ENCODE measurements at places on chromosomes 16 and 17.

GRCh38 chr17:15085890-15086677, 179.0 kb downstream of the PMP22 start:
- DNase-seq, result no peak

- DNase-seq, result no peak
Measured at GRCh38 chr16:88497561-88498462, 44.7 kb downstream of the ZFPM1 start.

- DNase-seq, result no peak
Measured at GRCh38 chr17:27496971-27497370, 40.7 kb downstream of the KSR1 start.

- DNase-seq, result no peak
Measured at GRCh38 chr16:86579268-86580062, 1.1 kb downstream of the FOXL1 start.

DNA sequence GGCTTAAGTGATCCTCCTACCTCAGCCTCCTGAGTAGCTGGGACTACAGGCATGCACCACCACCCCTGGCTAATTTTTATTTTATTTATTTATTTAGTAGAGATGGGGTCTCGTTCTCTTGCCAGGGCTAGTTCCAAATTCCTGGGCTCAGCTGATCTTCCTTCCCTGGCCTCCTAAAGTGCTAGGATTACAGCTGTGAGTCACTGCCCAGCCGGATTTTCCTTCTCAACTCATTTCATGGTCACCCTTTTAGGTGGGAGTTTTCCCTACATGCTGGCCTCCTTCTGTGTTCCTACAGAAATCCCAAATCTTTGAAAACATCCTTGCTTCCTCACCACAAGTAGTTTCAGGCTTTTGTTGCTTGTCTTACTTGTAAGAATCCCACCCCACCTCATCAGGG, 102.1 kb upstream of the SIAH1 start:
- no peak for DNase-seq

- DNase-seq, result no peak
Measured at GRCh38 chr16:87335625-87336433, 18.6 kb upstream of the C16orf95 start.

GRCh38 chr17:9072696-9073339, 51.5 kb downstream of the NTN1 start:
- DNase-seq, result no peak

DNA sequence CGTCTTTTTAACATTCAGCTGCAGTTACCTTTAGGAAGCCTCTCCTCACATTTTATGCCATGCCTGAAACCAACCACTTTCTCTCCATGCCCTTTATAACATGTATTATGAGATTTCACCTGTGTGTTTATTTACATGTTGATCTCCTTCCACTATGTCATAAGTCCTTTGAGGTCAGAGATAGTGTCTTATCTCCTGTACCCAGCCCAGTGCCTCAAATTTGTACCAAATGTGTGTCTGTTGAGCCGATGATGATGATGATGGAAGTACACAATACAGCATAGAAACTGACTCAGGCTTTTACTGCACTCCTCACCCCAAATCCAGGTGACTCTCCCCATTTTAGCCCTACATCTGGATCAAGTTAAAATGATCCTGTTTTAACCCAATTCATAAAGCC, 179.5 kb upstream of the CACNG5 start:
- no peak for DNase-seq

DNA sequence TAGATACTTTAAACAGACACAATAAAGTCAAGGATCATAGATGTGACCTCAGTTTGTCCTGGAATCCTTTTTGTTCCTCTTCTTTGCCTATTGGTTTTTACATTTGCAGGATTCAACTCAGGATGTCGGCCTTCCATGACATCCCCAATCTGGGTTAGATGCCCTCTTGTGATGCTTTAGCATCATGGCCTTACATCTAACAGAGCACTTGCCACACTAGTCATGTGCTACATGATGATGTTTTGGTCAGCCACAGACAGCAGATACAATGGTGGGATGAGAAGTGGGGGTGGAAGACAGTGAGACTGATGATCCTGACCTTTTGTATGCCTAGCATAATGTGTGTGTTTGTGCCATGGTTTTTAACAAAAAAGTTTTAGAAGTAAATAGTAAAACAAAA, 1.8 kb upstream of the SYNRG start:
- no peak for DNase-seq

DNA sequence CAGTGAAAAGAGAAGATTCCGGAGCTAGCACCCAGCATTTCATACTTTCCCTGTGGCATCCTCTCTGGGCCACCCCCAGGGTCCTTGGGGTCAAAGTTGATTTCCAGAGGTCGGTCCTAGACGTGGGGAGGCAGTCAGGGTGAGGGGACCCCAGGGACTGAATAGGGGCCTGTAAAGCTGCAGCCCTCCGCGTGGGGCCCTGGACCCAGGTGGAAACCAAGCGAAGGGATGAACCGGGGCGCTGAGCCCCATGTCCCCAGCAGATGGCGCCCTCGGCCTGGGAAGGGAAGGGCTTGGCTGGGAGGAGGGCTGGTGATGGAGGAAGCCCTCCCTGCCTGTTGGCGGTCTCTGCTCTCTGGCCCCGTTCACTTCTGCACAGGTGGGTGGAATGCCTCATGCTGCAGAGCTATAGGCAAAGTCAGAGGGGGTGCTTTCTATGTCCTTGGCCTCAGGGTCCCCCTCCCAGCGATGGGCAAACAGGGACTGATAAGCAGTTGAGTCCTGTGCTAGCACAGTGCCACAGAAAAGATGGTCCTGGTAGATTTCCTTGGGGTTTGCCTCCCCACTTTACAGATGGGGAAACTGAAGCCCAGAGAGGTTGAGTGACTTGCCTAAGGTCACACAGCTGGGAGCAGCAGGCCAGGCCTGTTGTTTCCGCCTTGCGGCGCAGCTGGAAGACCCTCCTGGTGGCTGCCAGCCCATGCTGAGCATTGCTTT, 163.4 kb upstream of the CIBAR2 start:
- peak; percentile 23 for DNase-seq

DNA sequence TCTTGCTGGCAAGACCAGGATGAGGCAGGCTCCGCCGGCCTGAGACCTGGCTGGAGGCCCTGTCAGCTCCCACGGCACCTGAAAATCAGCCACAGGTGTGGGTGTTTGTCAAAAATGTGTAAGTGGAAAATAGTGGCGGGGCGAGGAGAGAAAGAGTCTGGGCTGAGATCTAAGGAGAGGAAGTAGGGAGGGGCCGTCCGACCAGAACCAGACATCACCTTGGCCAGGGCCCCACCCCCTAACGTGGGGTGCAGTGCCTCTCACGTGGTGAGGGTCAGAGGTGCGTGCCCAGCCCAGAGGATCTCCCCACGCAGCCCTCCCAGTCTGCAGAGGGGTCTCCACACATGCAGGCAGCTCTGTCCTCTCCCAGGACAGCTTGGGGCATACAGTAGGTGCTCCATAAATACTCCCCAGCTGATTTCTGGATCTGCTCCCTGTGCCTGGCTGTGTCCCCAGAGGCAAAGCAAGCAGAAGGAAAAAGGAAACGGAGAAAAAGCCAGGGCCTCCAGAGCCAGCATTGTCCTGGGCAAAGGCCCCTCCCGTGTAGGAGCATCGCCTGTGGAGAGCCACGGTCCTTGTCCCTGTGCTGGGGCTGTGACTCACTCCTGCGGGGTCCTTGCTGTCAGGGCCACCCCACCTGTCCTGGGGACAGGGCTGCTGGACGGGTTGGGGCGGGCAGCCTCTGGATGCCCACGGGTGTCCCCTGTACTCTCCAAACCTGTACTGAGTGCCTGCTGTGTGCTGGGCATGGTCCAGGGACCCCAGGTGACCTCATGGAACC, 16.7 kb downstream of the ZFPM1 start:
- no peak for DNase-seq

DNA sequence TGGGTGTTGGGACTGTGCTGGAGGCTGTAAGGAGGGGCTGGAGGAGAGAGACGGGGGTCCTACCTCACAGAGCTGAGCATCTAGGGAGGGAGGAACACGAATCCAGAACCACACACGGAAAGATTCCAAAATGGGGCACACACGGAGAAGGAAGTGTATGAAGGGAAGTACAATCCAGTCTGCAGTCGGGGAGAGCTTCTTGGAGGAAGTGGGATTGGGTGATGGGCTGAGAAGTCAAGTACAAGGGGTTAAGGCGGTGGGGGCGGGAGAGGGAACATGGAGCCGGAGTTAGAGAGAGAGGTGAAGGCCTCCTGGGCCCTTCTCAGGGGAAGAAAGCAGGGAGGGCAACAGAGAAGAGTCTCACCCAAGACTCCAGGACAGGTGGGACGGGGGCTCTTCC, 107.5 kb upstream of the CREBBP start:
- DNase-seq, result no peak

DNA sequence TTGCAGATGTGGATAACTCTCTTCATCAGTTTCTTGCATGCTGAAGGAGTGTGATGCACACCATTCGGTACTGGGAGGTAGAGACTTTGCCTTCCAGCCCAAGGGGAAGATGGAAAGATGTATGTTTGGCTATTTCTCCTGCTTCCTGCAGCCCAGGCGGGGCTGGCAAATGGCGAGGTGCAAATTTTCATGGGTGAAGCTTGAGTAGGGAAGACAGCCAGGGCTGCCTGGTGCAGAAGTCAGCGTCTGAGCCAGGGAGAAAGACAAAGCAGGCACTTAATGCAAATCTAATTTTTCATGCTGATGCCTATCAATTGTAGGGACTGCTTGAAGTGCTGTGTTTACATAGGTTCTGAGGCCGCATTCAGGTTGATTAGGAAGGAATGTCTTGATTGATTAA, 384.7 kb upstream of the EEF2KMT start:
- DNase-seq, result no peak

GRCh38 chr17:73955616-73956015, 247.9 kb upstream of the RPL38 start:
- DNase-seq, result no peak

- no peak for DNase-seq
Measured at GRCh38 chr17:6138761-6139446, 68.7 kb downstream of the WSCD1 start.

DNA sequence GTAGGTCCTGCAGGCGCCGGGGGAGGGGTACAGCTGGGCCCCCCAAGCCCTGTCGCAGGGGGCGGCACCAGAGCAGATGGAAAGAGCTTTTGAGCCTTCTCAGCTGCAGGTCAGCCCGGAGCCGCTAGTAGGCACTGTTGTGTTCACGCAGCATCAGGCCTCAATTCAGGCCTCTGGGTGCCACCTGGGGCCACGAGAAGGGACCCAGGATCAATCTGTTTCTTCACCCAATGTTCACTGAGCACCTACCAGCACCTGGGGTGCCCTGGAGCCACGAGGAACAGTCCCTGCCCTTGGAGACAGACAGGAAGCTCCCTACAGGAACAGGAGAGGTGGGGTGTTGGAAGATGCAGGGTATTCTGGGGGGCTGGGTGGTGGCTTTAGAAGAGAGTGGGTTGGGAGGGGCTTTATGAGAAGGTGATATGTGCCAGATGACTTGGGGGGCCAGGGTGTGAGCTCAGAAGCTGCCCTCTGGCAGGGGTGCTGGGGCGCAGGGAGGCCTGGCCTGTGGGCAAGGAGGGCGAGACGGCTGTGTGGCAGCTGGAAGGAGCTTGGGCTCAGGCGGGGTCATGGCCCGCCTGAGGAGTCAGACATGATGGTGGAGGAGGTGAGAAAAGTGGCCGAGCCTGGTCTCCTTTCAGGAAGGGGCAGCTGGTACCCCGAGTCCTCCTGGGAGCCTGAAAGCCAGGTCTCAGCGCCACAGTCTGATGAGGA, 121.9 kb upstream of the GSE1 start:
- DNase-seq, result no peak

DNA sequence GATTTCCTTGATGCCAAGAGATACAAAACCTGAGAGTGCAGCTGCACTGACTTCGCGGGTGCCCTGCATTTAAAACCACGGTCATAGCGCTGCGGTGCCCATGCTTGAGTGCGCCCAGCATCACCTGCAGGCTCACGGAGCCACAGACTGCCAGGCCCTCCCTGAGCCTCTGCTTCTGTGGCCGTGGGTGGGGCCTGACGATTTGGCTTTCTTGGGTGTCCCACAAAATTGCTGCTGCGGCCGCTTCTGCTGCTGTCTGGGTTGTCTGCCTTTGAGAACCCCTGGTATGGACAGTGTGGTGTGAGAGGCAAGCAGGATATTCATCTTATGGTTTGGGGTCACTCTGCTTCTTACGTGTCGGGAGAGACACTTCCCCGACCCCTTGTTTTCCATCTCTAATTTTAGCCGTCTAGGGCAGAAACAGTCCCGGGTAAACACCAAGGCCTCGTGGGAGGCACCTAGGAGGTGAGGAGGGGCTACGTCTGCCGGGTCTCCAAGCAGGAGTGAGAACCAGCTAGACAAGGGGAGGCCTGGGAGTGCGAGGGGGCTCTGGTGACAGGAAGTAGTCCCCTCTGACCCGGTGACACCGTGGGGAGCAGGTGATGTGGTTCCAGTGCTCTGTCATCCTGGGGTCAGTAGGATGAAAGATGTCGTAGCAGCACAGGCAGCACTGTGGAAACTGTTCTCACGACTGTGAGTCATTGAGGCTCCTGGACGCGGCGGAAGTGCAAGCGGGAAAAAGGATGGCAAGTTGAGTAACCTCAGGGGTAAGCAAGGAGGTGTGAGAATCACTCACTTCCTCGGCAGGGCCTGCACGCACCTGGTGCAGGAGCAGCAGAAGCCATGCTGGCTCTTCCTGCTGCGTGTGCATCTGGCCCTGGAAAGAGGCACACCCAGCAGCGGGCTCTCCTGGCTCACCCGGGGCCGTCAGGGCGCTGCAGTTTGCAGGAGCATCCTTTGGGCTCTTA, 176.3 kb downstream of the RPTOR start:
- no peak for DNase-seq

DNA sequence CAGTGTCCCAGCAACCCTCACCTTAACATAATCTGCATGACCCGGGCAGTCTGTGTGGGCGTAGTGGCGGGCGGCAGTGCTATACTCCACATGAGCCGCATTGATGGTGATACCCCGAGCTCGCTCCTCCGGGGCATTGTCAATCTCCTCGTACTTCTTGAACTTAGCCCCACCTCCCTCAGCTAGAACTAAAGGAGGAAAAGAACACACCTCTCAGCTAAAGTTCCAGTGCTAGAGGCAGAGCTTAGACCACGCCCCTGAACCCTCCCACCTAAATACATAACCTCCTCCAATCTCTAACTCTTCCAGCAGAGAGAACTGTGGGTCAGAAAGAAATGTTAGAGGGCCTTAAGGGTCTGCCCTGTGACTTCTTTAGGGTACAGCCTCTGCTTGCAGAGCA, 855 bp downstream of the TUFM start:
- DNase-seq, result no peak

DNA sequence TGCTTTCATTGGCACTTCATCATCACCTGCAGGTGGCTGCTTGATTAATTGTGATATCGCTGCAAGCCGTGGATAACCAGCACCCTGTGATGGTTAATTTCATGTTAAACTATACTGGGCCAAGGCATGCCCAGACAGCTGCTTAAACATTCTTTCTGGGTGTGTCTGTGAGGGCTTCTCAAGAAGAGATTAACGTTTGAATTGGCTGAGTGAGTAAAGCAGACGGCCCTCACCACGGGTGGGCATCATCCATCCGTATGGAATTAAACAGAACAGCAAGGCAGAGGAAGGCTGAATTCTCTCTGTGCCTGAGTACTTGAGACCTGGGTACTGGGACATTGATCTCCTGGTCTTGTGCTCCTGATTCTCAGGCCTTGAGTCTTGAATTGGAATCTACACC, 7.1 kb upstream of the ZNF213 start:
- DNase-seq, result no peak

- DNase-seq, result no peak
Measured at GRCh38 chr16:88956546-88957432, 20.2 kb downstream of the CBFA2T3 start.

- DNase-seq, result no peak
Measured at GRCh38 chr17:51261024-51261963, 948 bp downstream of the UTP18 start.

Measured in astrocyte of the cerebellum (primary cell).